B cell (primary cell): ENCODE measurements at places on chromosomes 6 and 20.

GRCh38 chr6:81451787-81452186 is 300.7 kb downstream of the TENT5A start:
- DNase-seq = no peak

GRCh38 chr20:54292185-54292584 is 84.3 kb downstream of the PFDN4 start:
- DNase-seq = no peak

DNA sequence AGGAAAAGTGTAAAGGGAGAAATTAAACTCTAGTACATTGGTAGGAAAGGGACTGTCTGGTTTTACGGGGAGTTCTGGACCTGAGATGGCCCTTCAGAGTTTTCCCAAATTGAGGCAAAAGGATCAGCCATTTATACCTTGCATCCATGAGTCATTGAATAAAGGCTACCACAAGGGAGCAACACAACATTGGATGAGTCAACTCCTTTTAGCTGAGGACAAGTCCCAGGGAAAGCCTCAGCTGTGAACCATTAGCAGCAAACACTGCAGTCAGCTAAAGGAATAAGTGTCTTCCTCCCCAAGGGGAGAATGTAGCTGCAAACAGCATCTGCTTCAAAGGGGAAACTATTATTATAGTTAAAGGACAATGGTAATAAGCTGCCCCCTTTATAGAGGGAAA is 468.7 kb upstream of the ID4 start:
- DNase-seq = no peak

GRCh38 chr20:36835453-36836198 is 40.3 kb upstream of the TLDC2 start:
- DNase-seq = peak; percentile 88

DNA sequence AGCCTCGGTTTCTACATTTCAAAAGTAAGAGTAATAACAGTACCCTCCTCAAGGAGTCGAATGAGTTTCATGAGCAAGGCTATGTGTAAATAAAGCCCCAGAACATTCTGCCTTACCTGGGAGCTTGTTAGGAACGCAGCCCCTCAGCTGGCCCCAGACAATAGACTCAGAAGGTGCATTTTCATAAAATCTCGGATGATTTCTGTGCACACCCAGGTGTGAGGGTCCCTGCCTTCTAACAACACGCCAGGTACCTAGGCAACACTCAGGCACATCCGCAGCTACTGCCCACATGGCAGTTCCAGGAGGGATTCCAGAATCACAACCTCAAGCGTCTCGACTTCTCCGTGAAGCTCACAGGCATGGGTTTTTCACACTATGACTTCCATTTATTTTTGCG is 226.5 kb upstream of the CDH4 start:
- no peak for DNase-seq

DNA sequence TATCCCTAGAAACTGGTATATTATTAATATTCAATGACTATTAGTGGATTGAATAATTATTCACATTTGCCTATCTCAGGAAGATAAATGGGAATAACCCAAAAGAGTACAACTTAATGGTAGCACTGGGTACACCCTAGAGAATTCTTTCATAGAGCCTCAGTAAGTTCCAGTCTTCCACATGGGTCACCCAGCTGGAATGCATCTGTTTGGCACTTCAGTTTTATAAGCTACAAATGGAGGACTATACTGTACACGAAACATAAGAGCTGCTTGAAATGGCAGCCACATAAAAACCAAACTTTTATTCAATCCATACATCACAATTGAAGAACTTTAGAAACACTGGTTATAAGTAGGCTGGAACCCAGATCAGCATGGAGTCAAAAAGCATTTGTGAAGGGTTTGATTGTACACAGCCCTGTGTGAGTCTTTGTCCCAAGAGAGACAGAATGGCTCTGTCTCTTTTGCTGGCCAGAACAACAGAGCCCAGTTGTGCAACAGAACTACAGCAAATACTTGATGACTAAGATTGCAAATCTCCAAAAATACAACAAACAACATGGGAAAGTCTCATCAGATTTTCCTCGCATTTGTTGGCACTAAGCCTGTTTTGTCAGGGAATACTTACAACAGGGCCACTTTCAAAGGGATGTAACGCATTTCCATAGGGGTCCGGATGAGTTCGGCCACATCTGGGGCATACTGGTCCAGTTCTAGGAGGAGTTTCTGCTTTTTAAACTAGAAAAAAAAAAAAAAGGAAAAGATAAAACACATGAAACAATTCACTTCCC is 39.5 kb downstream of the PIGU start:
- DNase-seq = no peak

GRCh38 chr6:94570581-94570980 is 1006.8 kb upstream of the MANEA start:
- DNase-seq = no peak

DNA sequence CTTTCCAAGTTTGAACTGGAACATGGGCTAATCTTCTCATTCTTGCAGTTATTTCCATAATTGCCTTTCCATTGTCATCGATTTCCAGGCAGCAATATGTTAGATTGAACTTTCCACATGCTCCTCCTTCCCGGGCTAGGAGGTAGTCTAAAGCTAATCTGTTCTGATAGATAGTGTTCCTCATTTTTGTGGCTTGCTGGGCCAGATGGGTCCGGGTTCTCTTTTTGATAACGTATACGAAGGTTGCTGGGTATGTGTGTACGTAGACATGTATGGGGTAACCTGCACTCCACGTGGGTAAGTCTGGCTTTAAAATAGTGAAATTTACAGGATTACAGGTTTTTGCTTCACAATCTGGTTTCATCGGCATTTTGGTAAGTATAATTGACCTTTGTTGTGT is 14.0 kb upstream of the GMPR start:
- no peak for DNase-seq

DNA sequence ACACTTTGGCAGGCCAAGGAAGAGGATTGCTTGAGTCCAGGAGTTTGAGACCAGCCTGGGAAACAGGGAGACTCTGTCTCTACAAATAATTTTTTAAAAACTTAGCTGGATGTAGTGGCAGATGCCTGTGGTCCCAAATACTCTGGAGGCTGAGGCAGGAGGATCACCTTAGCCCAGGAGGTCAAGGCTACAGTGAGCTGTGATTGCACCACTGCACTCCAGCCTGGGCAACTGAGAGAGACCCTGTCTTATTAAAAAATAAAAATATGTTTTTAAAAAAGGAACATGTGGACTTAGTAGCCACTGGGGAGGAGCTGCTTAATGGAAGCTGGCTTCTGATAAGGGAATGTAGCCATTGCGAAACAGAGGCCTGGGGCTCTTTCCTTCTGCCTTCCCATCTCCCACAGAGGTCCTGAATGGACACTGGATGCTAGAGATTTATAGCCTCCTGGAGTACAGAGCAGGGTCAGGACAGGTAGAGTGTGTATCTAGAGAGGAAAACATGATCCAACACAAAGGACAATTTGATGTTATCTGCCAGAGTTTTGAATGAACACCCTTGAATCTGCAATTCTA is 21.7 kb upstream of the GMNN start:
- DNase-seq = no peak

DNA sequence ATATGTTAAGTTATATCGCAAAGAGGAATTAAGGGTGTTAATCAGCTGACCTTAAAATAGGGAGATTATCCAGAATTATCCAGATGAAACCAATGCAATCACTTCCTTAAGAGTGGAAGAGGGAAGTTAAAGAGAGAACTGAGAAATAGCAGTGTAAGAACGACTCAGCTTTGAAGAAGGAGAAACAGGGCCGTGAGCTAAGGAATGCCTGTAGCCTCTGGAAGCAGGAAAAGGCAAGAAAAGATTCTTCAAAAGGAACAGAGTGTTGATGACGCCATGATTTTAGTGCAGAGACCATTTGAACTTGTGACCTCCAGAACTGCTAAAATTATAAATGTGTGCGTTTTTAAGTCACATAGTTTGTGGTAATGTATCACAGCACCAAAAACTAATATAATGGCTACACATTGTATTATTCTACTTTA is 32.7 kb downstream of the ILRUN start:
- peak; percentile 39 for DNase-seq

DNA sequence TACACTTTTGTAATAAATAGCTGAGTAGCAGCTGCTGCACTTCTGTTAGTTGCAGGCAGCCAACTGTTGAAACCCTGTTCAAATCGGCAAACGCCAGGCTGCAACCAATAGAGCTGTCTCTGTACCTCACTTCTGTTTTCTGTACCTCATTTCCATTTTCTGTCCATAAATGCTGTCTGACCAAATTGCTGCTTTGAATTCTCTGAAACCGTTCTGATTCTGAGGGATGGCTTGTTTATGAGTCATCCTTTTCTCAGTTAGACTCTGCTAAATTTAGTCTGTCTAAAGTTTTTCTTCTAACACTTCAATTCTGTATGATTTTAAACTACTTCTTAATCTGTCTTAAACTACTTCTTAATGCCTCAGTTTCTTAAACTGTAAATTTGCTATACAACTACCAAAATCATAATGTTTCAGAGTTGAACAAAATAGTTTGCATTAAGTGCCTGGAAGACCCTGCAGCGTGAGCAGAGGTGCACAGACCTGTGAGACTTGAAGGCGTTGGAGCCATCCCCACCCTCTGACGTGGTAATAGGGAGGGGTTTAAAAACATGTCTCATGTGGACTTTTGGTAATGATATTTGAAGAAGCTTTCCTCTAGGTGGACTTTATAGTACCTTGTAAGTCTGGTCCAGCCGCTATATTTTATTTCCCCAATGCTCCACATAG is 9.6 kb downstream of the BTNL2 start:
- DNase-seq = peak; percentile 51

DNA sequence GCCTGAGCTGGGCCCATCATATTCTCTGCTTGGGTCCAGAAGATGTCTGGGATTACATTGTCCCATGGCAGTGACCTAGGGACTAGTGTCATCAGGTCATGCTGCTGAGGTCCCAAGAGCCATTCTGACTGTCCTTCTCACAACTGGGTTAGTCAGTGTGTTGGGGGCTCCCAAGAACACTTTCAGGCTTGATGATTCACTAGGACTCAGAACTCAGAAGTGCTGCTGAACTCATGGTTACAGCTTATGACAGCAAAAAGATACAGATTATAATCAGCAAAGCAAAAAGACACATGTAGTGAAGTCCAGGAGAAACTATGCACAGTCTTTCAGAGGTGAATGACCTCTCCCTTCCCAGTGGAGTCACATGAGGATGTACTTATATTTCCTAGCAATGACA is 107.8 kb downstream of the SYNE1 start:
- no peak for DNase-seq

DNA sequence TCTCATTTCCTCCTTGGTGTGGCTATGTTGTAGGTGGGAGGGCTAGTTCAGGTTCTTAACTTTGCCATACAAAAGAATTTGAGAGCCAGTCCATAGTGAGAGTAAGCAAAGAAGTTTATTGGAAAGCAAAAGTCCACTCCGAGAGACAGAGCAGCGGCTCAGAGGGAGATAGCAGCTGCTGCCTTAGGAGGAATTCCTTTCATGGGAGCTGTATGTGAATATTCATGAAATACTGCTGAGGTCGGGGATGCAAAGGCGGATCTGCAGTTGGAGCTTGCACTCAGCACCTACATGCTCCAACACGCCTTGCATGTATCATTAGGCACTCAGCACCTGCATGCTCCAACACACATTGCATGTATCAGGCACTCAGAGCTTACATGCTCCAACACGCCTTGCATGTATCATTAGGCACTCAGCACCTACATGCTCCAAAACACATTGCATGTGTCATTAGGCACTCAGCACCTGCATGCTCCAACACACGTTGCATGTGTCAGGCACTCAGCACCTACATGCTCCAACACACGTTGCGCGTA is 54.9 kb downstream of the CDH4 start:
- DNase-seq = no peak

DNA sequence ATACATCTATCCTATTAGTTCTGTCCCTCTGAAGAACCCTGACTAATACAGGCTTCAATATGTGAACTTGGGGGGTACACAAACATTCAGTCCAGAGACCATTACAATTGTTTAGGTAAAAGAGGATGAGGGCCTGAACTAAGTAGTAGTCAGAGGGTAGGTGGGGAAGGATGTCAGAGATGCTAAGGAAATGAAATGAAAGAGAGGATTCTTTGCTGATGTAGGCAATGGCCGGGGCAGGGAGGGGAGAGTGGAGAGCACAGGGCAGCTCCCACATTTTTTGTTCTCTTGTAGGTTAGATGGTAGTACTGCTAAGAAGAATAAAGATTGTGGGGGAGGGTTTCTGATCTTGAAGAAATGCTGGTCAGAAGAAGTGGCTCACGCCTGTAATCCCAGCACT is 60.8 kb downstream of the SOX4 start:
- DNase-seq = no peak

GRCh38 chr6:1777921-1778685 is 168.4 kb downstream of the FOXC1 start:
- DNase-seq = no peak

- DNase-seq = peak; percentile 41
Measured at GRCh38 chr6:27825025-27825793, 87.0 kb downstream of the OR2B2 start.
